G401 (cell line): ENCODE measurements at places on chromosomes 13 and 19.

GRCh38 chr13:44244288-44244687 is 129.3 kb upstream of the SERP2 start:
- DNase-seq = peak; percentile 5

DNA sequence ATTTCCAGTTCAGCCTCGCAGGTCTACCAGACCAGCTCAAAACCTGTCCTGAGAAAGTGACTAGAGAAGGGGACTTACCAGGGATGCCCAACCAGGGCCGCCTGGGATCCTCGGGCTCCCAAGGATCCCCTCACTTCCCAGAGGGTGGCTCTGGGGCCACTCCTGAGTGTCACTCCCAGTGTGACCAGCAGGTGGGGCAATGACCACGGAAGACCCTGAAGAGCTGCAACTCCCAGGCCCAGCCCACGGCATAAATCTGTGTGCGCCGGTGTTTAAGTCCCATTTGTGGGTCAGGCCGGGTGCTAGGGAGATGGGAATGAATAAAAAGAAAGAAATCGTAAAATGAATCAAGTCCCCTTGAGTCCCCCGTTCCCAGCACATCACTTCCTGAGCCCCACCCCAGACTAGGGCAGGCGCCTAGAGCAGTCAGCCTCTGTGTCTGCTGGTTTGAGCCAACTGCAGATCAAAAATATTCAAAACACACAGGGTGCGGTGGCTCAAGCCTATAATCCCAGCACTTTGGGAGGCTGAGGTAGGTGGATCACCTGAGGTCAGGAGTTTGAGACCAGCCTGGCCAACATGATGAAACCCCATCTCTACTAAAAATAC is 10.7 kb downstream of the PTGIR start:
- peak; percentile 83 for DNase-seq

DNA sequence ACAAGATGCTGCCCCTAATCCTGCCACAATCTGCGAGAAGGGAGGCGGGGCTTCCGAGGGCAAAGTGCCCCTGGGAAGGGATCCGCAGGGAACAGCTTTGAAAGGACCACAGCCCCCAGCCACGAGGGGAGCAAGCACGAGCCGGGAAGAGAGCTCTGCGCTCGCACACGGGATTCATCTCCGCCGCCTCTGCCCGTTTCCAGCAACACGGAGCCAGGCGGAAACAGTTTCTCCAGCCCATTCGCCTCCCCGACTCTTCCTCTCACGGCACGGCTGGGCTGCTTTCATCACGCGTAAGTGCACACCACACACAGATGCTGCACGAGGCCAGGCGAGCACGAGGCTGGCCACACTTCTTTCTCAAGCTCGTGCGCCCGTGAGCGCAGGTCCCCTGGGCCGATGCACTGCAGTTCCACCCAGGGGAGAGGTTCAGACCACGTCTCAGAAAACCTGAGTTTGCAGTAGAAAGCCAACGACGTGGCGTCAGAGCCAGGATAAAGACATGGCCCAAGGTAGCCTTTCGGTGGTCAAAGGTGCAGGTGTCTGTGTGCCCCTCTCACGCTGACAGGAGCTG is 33.6 kb downstream of the NAXD start:
- no peak for DNase-seq

DNA sequence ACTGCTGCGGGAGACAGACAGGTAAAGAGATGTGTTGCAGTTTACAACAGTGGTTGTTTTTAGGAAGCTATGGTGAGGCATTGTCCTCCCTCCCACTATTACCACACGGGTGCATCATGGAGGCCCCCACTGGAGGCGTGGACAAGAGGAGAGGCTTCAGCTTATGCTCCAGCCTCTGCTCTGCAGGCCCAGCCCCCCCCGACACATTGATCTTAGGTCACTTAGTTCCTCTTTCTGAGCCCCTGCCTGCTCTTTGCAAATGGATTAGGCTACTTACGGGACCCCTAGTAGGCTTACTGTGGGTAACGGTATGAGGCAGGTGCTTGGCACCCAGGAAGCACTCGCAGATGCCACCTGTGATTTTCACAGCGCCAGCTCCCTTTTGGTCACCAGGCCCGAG is 123.9 kb downstream of the SLC7A1 start:
- no peak for DNase-seq
